ENCODE measurements at places on chromosomes 5 and 9. TPM values are rescaled to one million over a fixed set of nuclear protein-coding genes. Genes with fewer than 3 reads are reported as not detected.
A peak's percentile ranks its signal among the peaks of the same experiment; 100 is the strongest.

DNA sequence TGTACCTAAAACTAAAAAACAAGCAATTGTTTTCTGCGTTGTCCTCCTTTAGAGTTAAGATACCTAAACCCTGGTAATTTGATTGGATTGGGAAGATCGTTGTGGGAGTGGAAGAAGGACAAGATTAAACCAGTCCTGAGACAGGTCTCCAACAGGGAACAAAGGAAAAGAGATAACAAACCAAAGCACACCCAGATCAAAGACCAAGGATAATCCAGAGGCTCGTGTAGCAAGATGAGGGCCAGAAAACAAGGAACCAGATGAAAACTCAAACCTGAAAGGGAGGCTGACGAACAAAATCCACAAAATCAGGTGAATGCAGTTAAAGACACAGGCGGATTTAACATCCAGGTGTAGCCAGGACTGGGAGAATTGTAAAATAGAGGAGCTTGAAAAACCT is 618.1 kb downstream of the SLCO4C1 start:
- DNase-seq = no peak

DNA sequence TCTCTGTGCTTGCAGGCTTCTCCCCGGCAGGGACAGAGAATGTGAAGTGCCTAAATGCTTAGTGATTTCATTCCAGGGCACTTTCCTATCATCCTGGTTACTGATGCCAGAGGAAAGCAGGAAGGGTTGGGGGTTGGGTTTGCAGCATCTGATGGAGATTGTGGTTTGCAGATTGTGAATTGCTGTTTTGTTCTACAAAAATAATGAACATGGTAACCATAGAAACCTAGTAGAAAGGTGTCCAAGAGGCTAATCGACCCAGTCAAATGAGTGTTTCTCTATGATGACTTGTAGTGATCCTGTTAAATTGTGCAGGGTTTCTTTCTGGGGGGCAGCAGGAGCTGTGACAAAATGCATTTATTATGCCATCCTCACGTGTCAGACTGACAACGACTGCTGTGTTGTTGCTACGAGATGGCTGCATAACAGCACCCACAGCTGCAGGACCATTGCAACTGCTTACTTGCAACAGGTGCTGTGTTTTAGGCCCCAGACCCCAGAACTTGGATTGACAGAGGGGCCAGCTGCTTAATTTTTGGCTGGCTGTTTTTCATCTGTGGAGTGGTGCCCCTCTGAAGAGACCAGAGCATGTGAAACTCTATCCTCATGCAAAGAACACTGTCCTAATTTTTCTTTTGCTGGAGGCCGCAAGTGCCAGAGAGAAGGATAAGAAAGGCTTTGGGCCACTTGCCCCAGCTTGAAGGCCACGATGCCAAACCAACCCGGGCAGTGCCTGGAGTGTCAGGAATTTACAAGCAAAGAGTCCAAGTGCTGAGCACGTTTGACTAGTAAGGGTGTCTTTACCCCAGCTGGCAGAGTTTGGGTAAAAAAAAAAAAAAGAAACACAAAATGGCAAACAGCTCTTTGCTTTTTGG is 397.8 kb downstream of the GADD45G start:
- peak; percentile 90 for DNase-seq

GRCh38 chr5:86866036-86866435 is 248.3 kb downstream of the COX7C start:
- DNase-seq = peak; percentile 71

DNA sequence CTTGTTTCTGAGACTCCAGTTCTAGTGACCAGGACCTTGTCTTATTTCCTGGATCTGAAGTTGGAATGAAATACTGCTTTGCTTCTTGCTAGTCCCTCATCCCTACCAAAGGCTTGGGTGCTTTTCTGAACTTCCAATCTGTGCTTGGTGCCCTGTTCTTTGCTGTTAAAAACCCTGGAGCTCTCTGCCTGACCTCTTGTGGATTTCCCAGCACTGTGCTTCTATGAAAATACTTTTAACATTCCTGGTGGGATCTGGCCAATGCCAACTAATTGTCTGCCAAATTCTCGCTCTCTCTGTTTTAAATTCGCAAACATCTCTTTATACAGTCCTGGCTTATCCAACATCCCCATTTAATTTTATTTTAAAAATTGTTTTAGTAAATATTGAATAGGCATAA is 26.7 kb upstream of the CSNK1G3 start:
- DNase-seq = no peak

FBP2 gene
- total RNA-seq = not detected
